CD4-positive, alpha-beta T cell treated with Interleukin-6 for 4 hours (primary cell): ENCODE measurements at places on chromosomes 3 and 15.

DNA sequence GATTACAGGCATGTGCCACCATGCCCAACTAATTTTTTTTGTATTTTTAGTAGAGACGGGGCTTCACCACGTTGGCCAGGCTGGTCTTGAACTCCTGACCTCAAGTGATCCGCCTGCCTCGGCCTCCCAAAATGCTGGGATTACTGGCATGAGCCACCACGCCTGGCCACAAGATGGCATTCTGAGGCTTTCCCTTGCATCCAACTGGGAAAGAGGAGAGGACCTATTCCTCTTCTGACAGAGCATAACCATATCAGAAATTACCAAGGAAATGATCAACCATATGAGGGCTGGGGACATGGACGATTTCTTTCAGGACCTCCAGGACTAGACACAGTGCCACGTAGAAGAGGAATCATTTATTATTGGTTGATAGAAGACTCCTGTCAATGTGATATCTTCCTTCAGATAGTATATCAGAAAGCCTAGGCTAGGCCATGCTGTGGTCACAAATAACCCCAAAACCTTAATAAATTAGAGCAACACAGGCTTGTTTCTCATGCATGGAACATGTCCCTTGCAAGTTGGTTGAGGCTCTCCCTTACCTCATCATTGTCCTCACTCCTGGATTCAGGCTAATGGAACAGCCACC lies 372.3 kb upstream of the IL12A start:
- DNase-seq, result no peak

DNA sequence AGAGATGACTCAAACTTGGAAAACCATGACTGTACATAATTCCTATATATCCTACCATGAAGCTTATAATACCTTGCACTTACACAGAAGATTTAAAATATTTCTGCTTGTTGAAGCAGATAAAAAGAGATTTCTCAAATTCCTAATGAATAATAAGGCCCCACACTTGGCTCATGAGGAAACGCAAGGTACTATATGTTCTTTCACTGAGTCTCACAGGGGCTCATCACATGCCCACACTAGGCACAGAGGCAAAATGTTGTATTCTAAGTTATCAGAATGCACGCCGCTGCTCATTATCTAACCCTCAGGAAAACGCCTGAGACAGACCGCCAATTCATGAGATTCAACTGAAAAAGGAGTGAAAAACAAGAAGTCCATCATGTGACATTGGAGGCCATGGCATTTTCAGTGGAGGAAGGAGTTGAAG lies 5.6 kb downstream of the MYO1E start:
- DNase-seq, result no peak

GRCh38 chr3:193040836-193041672 lies 123.4 kb upstream of the MB21D2 start:
- no peak for DNase-seq

- no peak for DNase-seq
Measured at GRCh38 chr3:97872525-97873042, 50.8 kb downstream of the CRYBG3 start.

GRCh38 chr3:170465955-170466354 lies 47.3 kb downstream of the CLDN11 start:
- no peak for DNase-seq

DNA sequence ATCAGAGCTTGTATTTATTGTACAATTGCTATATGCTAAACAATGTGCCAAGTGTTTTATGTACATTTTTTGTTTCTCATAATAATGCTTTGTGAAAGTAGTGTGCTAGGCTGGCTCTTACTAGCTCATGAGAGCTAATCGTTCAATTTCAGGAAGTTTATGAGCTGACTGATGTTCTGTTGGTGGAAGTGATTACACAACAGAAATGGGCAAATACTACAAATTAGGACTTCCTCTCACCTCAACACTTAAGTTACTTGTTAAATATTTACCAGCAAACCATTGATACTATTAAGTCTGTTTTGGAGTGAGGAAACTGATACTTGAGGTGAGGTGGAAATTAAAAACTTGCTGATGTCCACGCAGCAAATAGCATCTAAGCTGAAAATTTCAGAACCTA lies 32.3 kb downstream of the SLC9C1 start:
- DNase-seq, result no peak

GRCh38 chr3:130548356-130548755 lies 31.4 kb downstream of the COL6A6 start:
- DNase-seq, result no peak

GRCh38 chr15:100898152-100898490 lies 18.5 kb downstream of the ALDH1A3 start:
- no peak for DNase-seq

GRCh38 chr3:11581237-11582190 lies 62.2 kb downstream of the VGLL4 start:
- no peak for DNase-seq

DNA sequence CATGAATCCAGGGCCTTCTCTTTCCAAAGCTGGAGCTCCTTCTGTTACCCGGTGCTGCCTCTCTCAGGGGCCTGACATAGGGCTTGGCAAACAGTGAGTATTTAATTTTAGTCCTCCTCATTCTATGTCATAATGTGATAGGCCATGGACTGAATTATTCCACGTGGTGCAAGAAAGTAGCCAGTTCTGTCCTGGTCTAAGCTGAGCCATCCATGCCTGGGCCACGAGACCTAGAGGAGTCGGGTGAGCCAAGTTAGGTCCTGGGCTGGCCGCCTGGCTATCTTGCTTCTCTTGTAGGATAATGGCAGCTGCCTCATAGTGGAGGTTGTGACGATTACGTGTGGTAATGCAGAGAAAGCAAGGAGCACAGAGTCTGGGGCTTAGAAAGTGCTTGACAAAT lies 170.6 kb downstream of the FAM43A start:
- no peak for DNase-seq

- no peak for DNase-seq
Measured at GRCh38 chr3:49740427-49740826, 16.7 kb upstream of the GMPPB start.

GRCh38 chr3:42707620-42708355 lies 5.2 kb upstream of the HHATL start:
- DNase-seq, result no peak

GRCh38 chr15:84800365-84800806 lies 16.8 kb upstream of the ALPK3 start:
- no peak for DNase-seq

GRCh38 chr3:143526011-143526545 lies 322.2 kb downstream of the SLC9A9 start:
- no peak for DNase-seq

DNA sequence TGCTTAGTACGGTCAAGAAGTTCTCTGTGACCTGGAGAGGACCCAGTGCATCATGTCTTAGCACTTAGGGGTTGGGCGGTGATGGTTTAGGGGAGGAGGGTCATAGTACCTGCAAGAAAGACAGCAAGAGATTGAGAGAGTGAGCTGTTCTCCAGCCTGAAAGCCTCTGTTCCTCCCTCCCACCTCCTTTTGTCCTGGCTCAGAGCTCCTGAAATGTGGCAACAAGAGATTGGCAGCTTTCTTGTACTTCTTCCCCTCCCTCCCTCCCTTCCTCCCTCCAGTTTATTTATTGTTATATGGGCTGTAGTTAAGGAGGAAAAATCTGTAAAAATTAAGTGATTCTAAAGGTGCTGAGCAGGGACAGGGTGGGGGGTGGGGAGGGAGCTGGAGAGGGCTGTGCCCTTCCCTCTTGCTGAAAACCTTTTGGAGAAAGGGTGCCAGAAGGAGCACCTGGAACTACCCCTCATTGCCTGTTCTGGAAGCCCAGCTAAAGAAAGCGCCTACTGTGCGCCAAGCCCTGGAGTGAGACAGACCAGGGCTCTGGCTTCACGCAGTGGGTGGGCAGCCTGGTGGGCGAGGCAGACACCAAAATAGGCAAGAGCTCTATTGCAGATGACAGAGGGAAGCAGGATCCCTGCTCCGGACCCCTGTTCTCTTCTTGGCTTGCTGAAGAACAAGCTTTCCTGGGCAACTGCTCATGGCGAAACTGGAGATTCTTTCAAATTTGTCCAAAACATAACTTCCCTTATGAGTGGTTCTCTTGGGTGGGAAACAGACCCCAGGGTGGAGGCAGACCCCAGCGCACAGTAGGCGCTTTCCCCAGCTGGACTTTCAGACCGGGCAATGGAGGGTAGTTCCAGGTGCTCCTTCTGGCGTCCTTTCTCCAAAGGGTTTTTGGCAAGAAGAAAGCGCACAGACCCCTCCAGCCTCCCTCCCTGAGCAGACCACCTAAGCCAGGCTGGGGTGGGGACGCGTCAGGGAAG lies 35.6 kb downstream of the LINGO1 start:
- DNase-seq, result no peak

- DNase-seq, result no peak
Measured at GRCh38 chr15:35696767-35697231, 150.8 kb upstream of the DPH6 start.

DNA sequence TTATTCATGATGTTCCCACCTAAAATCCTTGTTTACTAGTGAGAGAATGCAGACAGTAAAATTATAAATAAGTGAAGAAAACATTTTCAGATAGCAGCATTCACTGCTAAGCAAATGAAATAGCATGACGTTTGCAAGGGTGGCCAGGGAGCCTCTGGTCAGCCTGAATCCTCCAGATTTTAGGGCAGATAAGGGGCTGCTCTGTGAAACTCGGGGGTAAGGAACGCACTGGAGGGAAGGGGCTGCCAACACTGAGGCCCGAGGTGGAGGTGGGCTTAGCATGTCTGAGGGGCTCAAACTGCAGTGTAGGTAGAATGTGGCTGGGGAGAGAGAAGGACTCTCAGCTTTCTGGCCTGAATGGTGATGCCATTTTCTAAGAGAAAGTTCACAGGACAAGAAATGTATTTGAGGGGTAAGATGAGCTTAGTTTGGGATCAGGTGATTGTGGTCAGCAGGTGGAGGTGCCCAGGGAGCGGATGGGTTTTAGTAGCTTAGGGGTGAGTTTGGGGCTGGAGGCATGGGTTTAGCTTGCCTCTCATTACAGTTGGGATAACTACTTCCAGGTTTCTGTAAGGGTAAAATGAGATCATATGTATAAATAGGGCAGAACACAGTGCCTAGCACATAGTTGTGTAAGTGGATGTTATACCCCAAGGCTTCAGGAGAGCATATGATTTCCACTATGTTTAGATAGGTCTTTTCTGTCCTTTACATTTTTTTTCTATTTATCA lies 20.5 kb downstream of the GPR171 start:
- no peak for DNase-seq

DNA sequence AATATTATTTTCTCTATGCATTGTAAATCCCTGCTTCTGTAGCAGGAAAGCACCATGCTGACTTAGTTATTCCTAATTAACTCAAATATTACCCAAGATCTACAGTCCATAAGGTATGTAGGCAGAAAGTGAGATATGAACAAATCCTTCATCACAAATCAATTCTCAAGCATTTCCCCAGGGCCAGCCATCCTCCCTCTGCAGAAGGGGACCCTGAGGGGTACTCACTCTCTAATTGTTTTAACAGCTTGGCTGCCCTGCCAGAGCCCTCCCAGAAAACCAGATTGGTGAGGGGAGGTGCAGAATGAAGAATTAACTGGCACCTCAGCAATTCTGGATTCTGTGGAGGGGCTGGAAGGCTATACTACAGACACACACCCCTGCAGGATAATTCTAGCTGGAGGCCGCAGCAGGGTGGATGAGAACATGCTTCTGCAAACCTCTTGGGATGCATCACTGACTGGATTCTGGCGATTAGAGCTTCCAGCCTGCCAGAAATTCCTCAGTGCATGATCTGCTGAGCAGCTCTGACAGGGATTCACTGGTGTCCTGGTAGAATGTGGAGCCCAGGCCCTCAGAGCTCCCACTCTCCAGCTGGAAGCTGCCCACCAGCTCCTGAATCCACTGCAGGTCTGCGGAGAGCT lies 88.6 kb upstream of the HERC1 start:
- DNase-seq, result no peak

DNA sequence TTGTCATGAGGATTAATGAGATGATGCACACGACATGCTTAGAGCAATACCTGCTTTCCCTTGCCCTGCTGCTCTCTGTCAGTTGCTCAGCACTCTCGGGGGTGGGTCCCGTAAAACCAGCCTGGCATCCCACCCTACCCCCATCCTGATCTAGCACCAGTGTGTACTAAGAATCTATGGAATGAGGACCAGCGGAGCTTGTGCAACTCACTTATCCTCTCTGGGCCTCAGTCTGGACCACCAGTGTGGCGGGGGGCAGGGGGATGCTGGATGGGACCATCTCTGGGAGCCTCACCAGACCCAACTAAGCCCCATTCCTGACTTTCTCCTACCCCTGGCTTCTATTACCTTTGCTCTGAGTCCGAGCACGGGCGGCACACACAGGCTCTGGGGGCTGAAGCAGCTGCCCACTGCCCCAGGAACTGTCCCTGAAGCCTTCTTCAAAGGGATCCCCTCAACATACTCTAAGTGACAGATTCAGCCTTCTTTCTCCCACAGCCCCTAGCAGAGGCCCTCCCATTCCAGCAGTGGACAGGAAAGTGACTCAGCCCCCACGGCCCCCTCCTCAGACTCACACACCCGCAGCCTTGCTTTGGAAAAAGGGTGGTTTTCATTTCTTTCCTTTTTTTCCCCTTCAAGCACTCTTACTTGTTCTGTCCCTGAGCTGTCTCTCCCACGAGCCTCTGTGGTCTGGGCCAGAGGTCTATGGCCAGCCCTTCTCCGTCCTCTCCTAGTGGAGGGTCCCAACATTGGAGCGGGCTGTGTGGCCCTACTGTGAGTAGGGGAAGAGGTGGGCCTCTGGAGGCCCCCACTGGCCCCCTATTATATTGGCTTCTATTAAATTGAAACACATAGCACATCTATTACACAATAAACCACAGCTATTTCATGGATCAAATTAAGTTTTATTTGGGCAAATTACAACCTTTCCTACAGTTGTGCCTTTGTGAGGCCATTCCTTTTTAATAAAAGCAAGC lies 100.3 kb downstream of the SMAD6 start:
- no peak for DNase-seq

DNA sequence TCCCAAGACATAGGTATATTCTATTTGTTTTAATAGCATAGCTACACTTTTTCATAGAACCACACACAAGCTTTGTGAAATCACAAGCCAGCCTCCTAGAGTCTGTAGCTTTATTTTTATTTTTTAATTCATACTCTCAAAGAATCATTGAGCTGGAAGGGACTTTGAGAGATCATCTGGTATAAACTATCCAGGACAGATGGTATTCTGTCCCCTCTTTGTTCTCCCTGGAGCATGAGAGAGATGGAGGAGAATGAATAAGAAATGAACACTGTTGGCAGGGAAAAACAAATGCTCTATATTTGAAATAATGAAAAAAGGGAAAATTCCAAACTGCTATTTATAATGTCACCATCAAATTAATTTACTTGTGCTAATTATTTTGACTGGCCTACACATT lies 338.7 kb upstream of the IL12A start:
- DNase-seq, result no peak

GRCh38 chr3:156300371-156300770 lies 180.0 kb downstream of the KCNAB1 start:
- no peak for DNase-seq

- no peak for DNase-seq
Measured at GRCh38 chr3:55617385-55617784, 130.3 kb upstream of the WNT5A start.

- no peak for DNase-seq
Measured at GRCh38 chr3:105352976-105353375, 13.7 kb upstream of the ALCAM start.

- no peak for DNase-seq
Measured at GRCh38 chr3:132625613-132626012, 28.5 kb downstream of the ACKR4 start.
